ENCODE measurements at places on chromosomes 7 and 10.

DNA sequence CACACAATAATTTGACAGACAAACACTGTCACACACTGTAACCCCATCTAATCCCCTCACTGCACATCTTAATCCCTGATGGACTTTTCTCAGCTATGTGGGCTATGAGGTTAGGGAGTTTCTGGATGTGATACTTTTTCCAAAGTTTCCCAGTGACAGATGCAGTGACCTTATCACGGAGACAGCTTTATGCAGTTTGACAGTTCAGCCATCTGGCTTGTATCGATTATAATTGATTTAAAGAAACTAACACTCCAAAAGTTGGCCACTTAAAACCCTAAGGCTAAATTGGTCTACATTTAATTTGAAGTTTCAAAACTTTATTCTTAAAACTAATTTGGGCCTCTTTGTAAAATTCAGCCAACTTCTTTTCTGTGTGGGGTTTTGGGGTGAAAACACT, 196.7 kb downstream of the SDK1 start:
- DNase-seq: no peak

DNA sequence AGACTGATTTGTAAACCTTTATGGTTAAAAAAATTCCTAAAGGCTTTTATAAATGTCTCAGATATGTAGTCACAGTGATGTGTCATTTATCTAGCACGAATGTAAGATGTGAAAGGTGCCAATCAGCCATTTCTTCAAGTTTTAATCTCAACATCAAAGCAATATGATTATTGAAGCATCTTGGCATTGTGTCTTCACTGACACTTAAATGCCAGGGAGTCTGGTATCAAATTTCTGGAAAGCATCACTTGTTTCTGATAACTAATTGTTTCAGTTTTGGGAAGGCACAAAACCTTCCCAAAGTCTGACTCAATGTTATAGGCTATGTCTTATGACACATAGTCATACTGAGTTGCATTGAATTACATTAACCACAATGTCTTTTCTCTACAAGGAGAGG, 492.0 kb upstream of the CNTNAP2 start:
- no peak for DNase-seq

GRCh38 chr7:106070201-106070551, 41.9 kb downstream of the SYPL1 start:
- peak; percentile 78 for DNase-seq

- no peak for DNase-seq
Measured at GRCh38 chr7:55644567-55644966, 72.3 kb upstream of the VOPP1 start.

DNA sequence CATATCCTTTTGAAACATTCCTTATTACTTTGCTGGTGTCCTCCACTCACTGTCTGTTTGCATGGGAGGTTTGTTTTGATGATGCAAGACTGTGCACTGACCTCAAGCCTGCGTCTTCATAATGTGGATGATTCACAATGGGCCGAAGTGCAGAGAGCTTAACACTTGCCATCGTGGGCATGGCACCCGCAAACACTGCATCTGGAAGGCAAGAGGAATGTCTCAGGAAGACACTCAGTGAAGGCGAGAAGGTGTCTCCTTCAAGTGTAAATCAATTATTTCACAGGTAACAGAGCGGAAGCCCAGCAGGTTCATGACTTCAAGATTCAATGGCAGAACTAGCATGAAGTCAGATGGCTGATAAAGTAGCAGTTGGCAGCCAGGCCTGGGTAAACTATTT, 98.1 kb downstream of the DPY19L1 start:
- DNase-seq: peak; percentile 6

- DNase-seq: no peak
Measured at GRCh38 chr7:3267966-3268690, 32.9 kb upstream of the SDK1 start.

GRCh38 chr10:69406302-69406811, 10.4 kb downstream of the TACR2 start:
- DNase-seq: peak; percentile 31

- DNase-seq: no peak
Measured at GRCh38 chr7:63073286-63073685, 925.4 kb upstream of the ZNF722 start.

- DNase-seq: no peak
Measured at GRCh38 chr10:70592186-70592735, 10.3 kb downstream of the PRF1 start.

GRCh38 chr7:44521347-44522095, 19.6 kb downstream of the NPC1L1 start:
- no peak for DNase-seq

GRCh38 chr10:31645786-31646185, 282.8 kb downstream of the ARHGAP12 start:
- no peak for DNase-seq

GRCh38 chr7:129553899-129554461, 51.6 kb downstream of the SMKR1 start:
- DNase-seq: peak; percentile 65

- DNase-seq: no peak
Measured at GRCh38 chr10:33808475-33808874, 474.0 kb upstream of the NRP1 start.

- DNase-seq: no peak
Measured at GRCh38 chr10:85446827-85447226, 919.8 kb downstream of the GRID1 start.

- DNase-seq: no peak
Measured at GRCh38 chr7:158325530-158326381, 261.9 kb downstream of the PTPRN2 start.

- DNase-seq: peak; percentile 36
Measured at GRCh38 chr7:122310119-122311021, 5.8 kb upstream of the FEZF1 start.

DNA sequence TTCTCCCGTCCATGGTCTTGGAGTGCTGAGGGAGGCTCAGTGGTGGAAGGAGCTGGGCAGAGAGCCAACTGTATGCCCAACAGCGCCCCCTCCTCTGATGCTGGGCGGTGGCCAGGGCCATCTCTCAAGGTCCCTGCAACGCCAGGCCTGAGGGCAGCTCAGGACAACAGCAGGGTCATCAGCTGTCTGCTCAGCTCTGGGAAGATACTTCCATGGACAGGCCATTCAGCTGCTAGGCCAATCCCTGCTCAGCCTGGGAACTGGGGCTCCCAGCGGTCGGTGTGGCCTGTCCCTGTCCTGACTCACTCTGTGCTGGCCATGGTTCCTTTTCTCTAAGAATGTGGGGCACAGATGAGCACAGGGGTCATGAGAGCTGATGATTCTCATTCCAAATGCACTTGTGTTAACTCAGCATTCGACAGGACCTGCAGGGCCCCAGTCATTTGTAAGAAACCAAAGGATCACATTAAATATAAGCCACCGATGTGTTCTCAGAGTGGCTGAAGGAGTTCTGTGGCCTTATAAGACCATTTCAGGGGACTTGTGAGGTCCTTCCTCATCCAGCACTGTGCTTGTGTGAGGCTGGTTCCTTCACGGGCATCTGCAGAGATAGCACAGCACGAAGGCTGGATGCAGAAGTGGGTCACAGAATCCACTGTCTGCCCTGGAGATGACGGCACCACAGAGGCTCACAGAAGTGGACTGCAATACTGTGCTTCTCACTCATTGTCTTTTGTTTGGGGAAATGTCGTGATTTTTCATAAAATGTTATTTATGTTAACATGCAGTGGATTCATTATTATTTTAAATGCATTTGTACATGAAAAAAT, 73.0 kb downstream of the ADCY1 start:
- no peak for DNase-seq

- DNase-seq: peak; percentile 3
Measured at GRCh38 chr7:120273476-120273975, 551 bp downstream of the KCND2 start.

- DNase-seq: no peak
Measured at GRCh38 chr10:24259365-24260130, 50.6 kb downstream of the KIAA1217 start.

- DNase-seq: no peak
Measured at GRCh38 chr10:58967551-58968388, 208.7 kb upstream of the PHYHIPL start.

- DNase-seq: no peak
Measured at GRCh38 chr7:137443616-137444015, 100.1 kb upstream of the PTN start.

DNA sequence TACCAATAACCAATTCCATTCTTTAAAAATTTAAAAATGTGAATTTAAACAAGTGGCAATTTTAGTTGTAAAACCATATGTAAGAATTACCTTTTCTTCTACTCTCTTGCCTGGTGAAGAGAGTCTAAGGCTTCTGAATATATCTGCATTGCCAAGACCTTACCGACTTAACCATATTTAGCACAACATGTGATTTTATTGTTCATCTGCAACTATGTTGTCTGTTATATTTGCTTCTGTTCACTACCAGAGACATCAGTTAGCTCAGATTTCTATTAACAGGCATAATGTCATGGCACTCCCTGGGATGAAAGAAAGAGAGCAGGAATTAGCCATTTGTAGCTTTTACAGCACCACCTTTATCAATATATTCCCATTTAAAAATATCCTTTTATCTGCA, 55.3 kb downstream of the CHN2 start:
- no peak for DNase-seq

- no peak for DNase-seq
Measured at GRCh38 chr10:117222976-117223692, 17.8 kb upstream of the SLC18A2 start.

GRCh38 chr7:110573862-110574528, 516.9 kb upstream of the LRRN3 start:
- no peak for DNase-seq

GRCh38 chr7:66571568-66571967, 57.1 kb upstream of the KCTD7 start:
- no peak for DNase-seq

- DNase-seq: no peak
Measured at GRCh38 chr10:106571192-106571946, 593.1 kb downstream of the SORCS1 start.

DNA sequence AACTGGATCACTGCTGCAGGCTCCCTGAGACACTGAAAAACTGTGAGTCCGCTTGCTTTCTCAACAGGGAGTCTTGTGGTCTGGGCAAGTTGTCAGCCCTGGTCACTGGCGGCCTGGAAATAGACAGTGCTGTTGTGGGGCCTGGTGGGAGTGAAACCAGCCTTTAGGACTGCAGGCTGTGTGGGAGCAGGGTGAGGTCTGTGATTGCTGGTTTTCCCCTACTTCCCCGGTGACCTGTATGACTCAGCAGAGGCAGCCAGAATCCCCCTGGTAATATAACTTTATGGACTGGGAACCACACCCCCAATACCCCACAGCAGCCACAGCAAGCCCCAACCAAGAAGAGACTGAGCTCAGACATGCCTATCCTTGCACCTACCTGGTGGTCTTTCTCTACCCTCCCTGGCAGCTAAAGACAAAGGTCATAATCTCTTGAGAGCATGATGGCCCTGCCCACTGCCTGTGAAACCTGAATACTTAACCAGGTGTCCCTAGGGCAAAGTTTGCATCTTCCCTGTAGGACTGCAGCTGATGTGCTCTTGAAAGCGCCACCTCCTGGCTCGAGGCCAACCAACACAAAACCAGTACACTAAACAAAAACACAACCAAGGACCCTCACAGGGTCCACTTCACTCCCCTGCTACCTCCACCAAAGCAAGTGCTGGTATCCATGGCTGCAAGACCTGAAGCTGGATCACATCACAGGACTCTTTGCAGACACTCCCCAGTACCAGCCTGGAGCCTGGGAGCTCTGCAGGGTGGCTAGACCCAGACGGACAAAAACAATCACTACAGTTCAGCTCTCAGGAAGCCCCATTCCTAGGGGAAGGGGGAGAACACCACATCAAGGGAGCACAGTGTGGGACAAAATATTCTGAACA, 7.2 kb upstream of the ADAM22 start:
- no peak for DNase-seq

- DNase-seq: no peak
Measured at GRCh38 chr10:90389876-90390275, 468.0 kb downstream of the HTR7 start.

- peak; percentile 91 for DNase-seq
Measured at GRCh38 chr7:87933953-87934698, at the start of gene ADAM22. Gene ADAM22 (plus strand): TSS chr7:87934251. CDS start chr7:87934466, 215 bp downstream.

GRCh38 chr7:2666588-2667250, 21.3 kb upstream of the AMZ1 start:
- DNase-seq: no peak

GRCh38 chr10:101484175-101484745, 103.8 kb downstream of the POLL start:
- DNase-seq: no peak

DNA sequence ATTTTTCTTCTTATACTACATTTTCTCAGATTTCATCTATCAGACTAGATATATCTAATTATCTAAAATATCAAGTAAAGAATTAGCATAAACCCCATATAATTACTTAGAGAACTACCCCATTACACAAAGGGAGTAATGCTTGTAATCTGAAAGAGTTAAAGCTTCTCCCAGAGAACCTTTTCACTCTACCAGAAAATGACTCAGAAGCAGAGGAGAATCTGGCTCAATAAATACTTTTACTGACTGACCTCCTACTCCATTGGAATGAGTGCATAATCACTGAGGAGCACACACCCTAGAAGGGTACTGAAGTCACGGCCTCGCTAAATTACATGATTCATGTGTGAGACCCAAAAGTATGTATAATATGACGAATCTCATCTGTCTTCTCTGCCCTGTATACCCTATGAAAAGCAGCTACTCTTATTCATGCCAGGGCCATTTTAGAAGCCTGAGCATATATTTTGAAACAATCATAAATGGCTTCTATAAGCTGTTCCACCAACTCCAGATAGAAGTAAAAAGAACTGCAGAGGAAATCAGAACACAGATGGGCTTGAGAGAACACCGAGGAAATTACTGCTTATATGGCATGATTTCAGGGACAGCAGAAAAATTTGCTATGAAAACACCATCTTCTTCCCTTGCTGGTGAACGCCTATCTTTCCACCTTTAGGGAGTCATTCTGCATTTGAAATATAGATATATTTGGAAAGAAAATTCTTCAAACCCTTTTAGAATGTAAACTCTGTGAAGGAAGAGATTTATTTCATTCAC, 32.7 kb downstream of the DNMBP start:
- DNase-seq: peak; percentile 94

DNA sequence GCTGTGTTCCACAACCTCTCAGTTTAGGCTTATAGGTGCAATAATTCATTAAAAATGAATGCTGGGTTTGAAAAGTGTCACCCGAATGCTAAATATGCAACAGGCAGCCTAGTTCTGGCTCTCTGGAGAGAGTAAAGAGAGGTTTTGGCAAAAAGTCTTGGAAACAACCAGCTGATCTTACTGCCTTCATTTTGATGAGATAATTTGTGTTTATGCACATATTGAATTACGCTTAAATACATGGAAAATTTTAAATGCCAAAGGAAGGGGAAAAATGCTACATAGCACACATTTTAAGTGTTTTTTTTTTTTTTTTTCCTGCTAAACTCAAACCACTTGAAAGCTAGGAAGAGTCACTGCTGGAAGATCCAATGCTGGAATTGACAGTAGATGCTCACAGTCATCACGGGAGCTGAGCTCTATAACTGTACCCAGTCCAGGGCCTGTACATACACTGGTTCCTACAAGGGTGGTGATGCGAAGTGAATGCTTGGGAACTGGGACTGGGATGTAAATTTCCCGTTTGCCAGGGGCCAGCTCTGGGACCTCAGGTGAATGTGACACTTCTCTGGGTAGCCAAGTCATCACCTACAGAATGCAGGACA, 151.5 kb downstream of the PFKFB3 start:
- DNase-seq: no peak

GRCh38 chr10:103458720-103459119, at the start of gene CALHM1:
Gene CALHM1 (minus strand): TSS chr10:103458900. CDS start chr10:103458751, 149 bp downstream.
- DNase-seq: no peak

GRCh38 chr7:50762337-50762736, 20.4 kb downstream of the GRB10 start:
- no peak for DNase-seq

- no peak for DNase-seq
Measured at GRCh38 chr10:71260622-71261325, 48.4 kb downstream of the UNC5B start.

GRCh38 chr10:35194906-35195305, 68.3 kb downstream of the CREM start:
- peak; percentile 66 for DNase-seq

Measured in lung microvascular endothelial cell (primary cell).